Mesendoderm (in vitro differentiated cells): ENCODE measurements at places on chromosomes 1 and 21.
A peak's percentile ranks its signal among the peaks of the same experiment; 100 is the strongest.

- peaks cover 2% of the 10 kb centered on the region for H3K4me1 ChIP-seq
- H3K27ac ChIP-seq: peak overlapping the region; percentile 69
- no peaks in the 10 kb centered on the region for H3K36me3 ChIP-seq
- H3K4me3 ChIP-seq: no peak overlapping the region
- H3K27me3 ChIP-seq: no peaks in the 10 kb centered on the region
- peak; percentile 99 for DNase-seq
These were observed 30.3 kb downstream of the PARK7 start for GRCh38 chr1:7991504-7992440.

- no peak overlapping the region for H3K4me3 ChIP-seq
- H3K27ac ChIP-seq: peak overlapping the region; percentile 63
- H3K36me3 ChIP-seq: no peaks in the 10 kb centered on the region
- no peaks in the 10 kb centered on the region for H3K4me1 ChIP-seq
- DNase-seq: no peak
- H3K27me3 ChIP-seq: no peaks in the 10 kb centered on the region
These were observed 666.2 kb upstream of the CAMK1G start for GRCh38 chr1:208917281-208917680.

DNA sequence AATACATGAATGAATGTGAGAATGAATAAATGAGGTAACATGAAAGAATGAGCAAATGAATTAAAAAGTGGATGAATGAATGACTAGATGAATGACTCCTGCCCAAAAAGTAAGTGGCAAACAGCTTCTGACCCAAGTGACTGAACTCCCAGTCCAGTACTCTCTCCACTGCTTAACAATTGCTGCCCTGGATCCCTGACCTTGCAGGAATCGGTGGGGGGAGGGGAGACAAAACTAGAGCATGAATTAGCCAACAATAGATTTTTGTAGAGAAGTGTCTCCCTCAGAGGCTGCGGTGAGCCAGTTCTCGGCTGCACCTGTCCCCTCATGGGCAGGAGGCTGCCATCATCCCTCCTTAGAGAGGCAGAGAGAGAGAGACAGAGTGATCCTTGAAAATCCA is 5.9 kb upstream of the GRIK3 start:
- H3K4me1 ChIP-seq: peaks cover 6% of the 10 kb centered on the region
- H3K4me3 ChIP-seq: no peak overlapping the region
- peaks cover 1% of the 10 kb centered on the region for H3K27me3 ChIP-seq
- no peak for DNase-seq
- H3K36me3 ChIP-seq: no peaks in the 10 kb centered on the region

DNA sequence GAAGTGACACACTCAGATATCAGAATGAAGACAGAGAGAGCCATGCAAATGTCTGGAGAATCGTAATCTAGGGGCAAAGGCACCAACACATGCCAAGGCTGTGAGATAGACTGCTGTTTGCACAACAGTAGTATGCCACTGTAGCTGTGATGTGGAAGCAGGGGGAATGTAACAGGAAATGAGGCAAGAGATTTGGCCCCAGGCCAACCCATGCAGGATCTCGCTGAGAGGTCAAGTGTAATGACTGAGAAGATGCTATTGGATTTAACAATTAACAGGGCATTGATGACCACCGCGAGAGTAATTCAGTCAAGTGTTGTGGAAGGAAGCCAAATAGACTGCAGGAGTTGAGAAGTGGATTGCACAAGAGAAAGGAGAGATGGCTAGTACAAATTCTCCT is 107.3 kb upstream of the ST6GALNAC5 start:
- H3K36me3 ChIP-seq: no peaks in the 10 kb centered on the region
- no peak overlapping the region for H3K27ac ChIP-seq
- no peaks in the 10 kb centered on the region for H3K4me1 ChIP-seq
- H3K4me3 ChIP-seq: no peak overlapping the region
- DNase-seq: peak; percentile 48

DNA sequence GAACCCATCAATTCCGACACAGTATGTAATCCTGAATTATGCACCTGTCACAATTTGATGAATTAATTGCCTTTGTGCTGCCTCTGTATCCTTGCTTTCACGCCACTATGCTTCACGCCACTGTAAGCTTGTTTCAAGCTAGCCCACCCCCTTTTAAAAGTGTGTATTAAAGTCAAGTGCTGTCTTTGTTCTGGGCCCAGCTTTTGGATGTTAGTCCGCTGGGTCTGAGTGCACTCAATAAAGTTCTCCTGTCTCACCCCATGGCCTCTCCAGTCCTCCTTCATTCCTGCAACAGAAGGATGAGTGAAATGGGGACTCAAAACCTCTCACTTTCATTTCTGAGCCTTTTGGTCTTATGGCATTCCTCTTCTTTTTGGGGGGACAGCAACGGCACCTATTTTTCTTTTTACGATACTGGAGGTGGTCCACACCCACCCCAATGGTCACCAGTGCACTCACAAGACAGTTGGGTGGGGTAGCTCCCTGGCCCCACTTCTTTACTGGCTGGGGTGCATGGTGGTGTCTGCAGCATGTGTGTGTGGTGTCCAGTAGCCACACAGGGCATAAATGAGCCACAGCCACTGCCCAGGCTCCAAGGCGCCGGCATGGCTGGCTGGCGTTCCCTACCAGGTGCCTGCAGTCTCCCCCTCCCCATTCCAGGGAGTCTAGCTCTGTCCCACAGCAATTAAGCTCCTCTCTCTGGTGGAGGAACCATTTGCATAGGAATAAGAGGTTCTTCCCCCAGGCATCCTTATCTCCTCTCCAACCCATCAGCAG is 1.8 kb downstream of the THEM4 start:
- H3K36me3 ChIP-seq: no peaks in the 10 kb centered on the region
- no peaks in the 10 kb centered on the region for H3K27me3 ChIP-seq
- DNase-seq: peak; percentile 46
- H3K4me1 ChIP-seq: peaks cover 2% of the 10 kb centered on the region

- no peaks in the 10 kb centered on the region for H3K27me3 ChIP-seq
- no peak overlapping the region for H3K4me3 ChIP-seq
- no peak for DNase-seq
- peaks cover 5% of the 10 kb centered on the region for H3K4me1 ChIP-seq
- no peaks in the 10 kb centered on the region for H3K36me3 ChIP-seq
These were observed 26.2 kb upstream of the C1orf105 start for GRCh38 chr1:172394141-172394751.

GRCh38 chr1:82598337-82598736 is 797.6 kb downstream of the ADGRL2 start:
- H3K4me1 ChIP-seq: no peaks in the 10 kb centered on the region
- H3K27ac ChIP-seq: no peak overlapping the region
- DNase-seq: no peak
- no peaks in the 10 kb centered on the region for H3K27me3 ChIP-seq

DNA sequence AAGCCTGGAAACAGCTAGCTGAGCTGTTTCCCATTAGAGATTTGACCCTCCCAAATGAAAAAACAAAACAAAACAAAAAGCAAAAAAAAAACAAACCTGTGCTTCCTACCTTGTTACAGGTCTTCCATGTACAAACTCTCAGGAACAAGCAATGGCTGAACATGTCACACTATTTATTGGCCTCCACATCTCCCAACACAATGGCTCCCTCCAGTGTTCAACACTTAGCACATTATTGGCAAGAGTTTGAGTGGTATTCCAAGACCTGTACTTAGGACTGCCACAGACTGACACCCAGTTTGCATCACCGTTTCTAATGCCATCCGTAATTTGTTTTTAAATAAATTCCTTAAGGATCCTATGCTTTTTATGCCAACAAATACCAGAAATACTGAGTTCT is 195.0 kb upstream of the OLFM3 start:
- H3K27ac ChIP-seq: no peak overlapping the region
- no peaks in the 10 kb centered on the region for H3K4me1 ChIP-seq
- no peaks in the 10 kb centered on the region for H3K36me3 ChIP-seq
- peak; percentile 78 for DNase-seq

GRCh38 chr21:44989537-44989886 is 49.7 kb downstream of the SLX9 start:
- H3K36me3 ChIP-seq: no peaks in the 10 kb centered on the region
- no peaks in the 10 kb centered on the region for H3K27me3 ChIP-seq
- H3K4me1 ChIP-seq: no peaks in the 10 kb centered on the region
- DNase-seq: no peak

- no peaks in the 10 kb centered on the region for H3K27me3 ChIP-seq
- no peak overlapping the region for H3K4me3 ChIP-seq
- no peaks in the 10 kb centered on the region for H3K36me3 ChIP-seq
- H3K4me1 ChIP-seq: no peaks in the 10 kb centered on the region
These were observed 54.2 kb downstream of the DRAM2 start for GRCh38 chr1:111085676-111086075.

- H3K36me3 ChIP-seq: no peaks in the 10 kb centered on the region
- peak; percentile 59 for DNase-seq
- H3K27ac ChIP-seq: no peak overlapping the region
- H3K4me1 ChIP-seq: peaks cover 2% of the 10 kb centered on the region
- no peaks in the 10 kb centered on the region for H3K27me3 ChIP-seq
- no peak overlapping the region for H3K4me3 ChIP-seq
These were observed 50.8 kb upstream of the NEK7 start for GRCh38 chr1:198106011-198106410.

GRCh38 chr1:216807696-216808095 is 84.5 kb upstream of the ESRRG start:
- H3K4me1 ChIP-seq: peaks cover 1% of the 10 kb centered on the region
- no peak overlapping the region for H3K4me3 ChIP-seq
- no peaks in the 10 kb centered on the region for H3K27me3 ChIP-seq
- H3K36me3 ChIP-seq: no peaks in the 10 kb centered on the region

DNA sequence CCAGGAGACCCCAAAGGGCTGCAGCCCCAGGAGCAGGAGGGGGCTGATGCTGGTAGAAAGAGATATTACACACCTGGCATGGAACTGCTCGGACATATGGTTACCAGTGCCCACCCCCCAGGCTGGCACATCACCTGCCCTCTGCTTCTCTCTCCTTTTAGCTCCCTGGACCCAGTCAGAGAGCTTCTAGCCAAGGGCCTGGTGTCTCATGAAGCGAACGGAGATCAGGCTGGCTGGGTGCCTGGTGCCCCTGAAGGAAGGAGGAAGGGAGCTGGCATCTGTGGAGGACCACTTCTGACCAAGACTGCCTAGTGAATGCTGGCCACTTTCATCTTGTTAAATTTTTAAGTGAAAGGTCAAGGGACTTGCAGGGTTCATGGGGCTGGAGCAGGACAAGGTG is 53.1 kb downstream of the FOXO6 start:
- no peak overlapping the region for H3K27ac ChIP-seq
- no peak overlapping the region for H3K4me3 ChIP-seq
- H3K4me1 ChIP-seq: no peaks in the 10 kb centered on the region
- no peaks in the 10 kb centered on the region for H3K36me3 ChIP-seq
- H3K27me3 ChIP-seq: no peaks in the 10 kb centered on the region
- DNase-seq: no peak

DNA sequence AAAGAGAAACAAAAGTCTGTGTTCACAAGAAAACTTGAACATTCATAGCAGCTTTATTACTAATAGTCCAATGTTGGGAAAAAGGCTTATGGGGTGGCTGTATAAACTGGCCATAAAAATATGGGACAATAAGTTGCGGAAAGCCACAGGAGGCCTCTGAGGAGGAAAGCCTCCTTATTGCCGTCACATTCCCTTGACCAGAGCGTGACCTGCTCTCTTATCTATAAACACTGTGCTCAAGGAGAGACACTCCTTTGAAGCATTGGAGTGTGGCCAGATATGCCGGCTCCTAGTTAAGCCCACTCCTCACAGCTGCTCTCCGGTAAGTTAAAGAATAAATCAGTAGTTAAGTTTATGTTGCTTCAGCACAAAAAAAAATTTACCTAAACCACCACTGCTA is 19.7 kb downstream of the OR6Y1 start:
- H3K27me3 ChIP-seq: no peaks in the 10 kb centered on the region
- H3K4me3 ChIP-seq: no peak overlapping the region
- no peaks in the 10 kb centered on the region for H3K4me1 ChIP-seq
- no peak overlapping the region for H3K27ac ChIP-seq
- H3K36me3 ChIP-seq: no peaks in the 10 kb centered on the region
- DNase-seq: peak; percentile 1

DNA sequence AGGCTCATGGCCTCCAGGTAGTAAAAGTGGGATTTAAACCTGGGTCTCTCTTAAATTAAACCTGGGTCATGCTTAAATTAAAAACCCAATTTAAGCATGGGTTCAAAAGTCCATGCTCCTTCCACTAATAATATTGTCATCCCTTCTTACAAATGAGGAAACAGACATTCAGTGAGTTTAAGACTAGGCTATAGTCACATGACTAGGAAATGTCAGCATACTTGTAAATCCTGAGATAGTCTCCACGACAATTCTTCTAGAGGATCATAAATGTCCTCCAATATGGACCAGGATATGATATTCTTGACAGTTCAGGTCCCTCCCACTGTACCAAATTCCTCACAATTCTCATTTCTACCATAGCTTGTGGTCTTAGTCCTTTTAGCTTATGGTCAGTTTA is 10.5 kb upstream of the IGFN1 start:
- H3K4me1 ChIP-seq: no peaks in the 10 kb centered on the region
- H3K27ac ChIP-seq: no peak overlapping the region
- H3K36me3 ChIP-seq: no peaks in the 10 kb centered on the region
- no peaks in the 10 kb centered on the region for H3K27me3 ChIP-seq

DNA sequence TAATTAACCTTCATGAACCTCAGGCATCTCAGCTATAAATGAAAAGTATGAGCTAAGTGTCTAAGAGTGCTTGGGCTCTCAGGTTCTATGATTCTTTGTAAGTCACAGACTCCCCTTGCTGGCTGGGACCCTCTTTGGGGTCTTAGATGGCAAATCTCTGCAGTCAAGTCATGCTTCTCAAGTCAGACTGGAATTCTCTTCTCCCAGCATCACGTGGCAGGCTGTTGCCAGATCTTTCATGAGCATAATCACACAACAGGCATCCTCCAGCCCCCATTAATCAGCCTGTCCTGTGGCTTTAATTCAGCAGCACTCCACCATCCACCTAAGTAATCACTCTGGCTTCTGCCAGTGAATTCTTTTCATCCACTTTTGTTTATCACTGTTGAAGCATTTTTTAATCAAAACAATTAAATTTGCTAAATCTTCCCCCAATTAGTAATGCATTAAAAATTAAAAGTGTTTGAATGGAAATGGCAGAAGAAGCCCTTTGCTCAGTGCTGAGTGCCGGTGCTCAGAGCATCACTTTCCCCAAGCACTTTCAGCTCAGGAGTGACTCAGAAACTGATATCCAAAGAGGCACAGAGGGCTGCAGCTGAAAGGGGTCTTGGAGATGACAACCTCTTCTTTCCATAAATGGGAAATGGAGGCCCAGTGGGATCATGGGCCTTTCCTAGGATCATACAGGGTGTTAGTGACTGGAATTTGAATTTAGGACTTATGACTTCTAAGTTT is 50.2 kb downstream of the C8A start:
- H3K27me3 ChIP-seq: no peaks in the 10 kb centered on the region
- H3K4me1 ChIP-seq: no peaks in the 10 kb centered on the region
- no peaks in the 10 kb centered on the region for H3K36me3 ChIP-seq
- DNase-seq: no peak
- H3K27ac ChIP-seq: no peak overlapping the region

- H3K27me3 ChIP-seq: no peaks in the 10 kb centered on the region
- DNase-seq: no peak
These were observed 141.6 kb downstream of the KCNT2 start for GRCh38 chr1:196466654-196467053.

DNA sequence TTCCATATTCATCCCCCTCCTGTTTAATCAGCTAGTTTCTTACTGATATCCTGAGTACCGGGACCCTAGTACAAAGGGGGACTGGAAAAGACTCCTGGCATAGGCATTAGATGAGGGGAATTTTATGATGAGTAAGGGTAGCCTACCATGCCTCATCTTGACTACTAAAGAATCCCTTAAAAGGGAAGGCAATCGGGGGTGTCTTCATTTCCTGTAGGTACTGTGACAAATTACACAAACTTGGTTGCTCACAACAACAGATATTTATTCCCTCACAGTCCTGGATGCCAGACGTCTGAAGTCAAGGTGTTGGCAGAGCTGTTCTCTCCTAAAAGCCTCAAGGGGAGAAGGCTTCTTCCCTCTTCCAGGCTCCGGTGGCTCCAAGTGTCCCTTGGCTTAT is 28.9 kb upstream of the RUNX1 start:
- peak; percentile 25 for DNase-seq
- H3K36me3 ChIP-seq: no peaks in the 10 kb centered on the region
- H3K27ac ChIP-seq: no peak overlapping the region
- H3K27me3 ChIP-seq: peaks cover 2% of the 10 kb centered on the region
